ENCODE measurements at places on chromosomes 3 and 15.

DNA sequence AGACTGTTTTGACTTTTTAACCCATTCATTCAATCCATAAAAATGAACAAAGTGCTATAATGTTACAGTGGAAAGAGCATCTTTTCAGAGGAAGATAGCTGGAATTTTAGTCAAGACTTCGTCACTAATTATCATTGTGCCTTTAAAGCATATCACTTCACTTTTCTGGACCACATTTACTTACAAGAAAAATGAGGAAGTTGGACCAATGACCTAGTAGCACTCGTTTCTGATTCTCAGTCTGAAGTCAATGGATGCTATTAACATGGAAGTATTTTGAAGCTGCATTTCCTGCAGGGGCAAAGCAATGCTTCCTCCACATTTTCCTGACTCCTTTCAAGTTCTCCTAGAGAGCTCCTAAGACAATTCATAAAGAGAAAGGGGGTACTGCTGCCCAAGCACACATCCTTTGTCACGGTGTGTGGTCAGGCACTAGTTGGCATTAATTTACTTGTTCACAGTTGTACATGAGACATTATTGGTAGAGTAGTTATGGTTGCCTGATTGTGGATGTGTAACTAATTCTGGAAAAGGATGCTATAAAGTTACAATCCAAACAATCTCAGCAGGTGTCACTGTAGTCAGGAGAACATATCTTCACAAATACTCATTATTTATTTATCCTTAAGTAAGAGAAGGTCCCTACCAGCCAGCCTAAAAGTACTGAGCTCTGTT is 1049.1 kb downstream of the FHIT start:
- no peak for DNase-seq

GRCh38 chr3:112390783-112391641 is 58.1 kb downstream of the CD200 start:
- no peak for DNase-seq

GRCh38 chr3:179706233-179706632 is 53.4 kb downstream of the USP13 start:
- no peak for DNase-seq

- no peak for DNase-seq
Observed at GRCh38 chr3:183158113-183158512, 4.4 kb downstream of the LAMP3 start.

DNA sequence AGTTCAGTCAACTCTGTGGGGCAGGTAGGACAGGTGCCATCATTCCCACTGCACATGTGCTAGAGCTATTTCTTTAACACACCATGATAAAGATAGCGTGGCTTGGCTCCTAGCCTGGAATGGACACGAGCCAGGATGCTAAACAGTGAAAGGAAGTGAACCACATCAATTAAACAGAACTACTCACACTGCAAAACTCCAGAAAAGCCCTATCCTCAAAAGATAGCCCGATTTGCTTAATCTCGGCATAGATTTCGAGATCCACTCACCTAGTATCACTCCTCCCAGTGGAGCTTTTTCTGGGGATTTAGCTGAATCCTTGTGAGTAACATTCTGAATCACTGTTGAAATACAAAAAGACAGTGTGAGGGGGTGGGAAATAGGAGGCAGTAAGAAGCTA is 118.0 kb downstream of the ABI3BP start:
- no peak for DNase-seq

DNA sequence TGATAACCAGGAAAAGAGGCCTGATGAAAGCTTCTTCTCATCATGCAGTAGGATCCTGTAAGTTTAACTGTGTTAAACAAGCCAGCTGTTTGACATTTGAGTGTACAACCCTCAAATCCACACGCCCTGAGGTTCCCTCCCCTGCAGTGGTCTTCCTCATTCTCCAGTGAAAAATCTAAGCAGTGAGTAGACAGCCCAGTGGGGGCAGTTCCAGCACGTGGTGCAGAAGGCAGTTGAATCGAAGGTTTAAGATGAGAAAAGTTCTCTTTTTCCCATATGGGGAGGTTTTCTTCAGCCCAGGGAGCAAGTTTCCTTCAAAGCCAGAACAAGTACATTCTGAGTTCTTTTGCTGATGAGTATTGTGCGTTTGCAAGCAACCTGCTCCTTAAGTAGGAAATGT is 174.5 kb downstream of the NR2F2 start:
- no peak for DNase-seq

DNA sequence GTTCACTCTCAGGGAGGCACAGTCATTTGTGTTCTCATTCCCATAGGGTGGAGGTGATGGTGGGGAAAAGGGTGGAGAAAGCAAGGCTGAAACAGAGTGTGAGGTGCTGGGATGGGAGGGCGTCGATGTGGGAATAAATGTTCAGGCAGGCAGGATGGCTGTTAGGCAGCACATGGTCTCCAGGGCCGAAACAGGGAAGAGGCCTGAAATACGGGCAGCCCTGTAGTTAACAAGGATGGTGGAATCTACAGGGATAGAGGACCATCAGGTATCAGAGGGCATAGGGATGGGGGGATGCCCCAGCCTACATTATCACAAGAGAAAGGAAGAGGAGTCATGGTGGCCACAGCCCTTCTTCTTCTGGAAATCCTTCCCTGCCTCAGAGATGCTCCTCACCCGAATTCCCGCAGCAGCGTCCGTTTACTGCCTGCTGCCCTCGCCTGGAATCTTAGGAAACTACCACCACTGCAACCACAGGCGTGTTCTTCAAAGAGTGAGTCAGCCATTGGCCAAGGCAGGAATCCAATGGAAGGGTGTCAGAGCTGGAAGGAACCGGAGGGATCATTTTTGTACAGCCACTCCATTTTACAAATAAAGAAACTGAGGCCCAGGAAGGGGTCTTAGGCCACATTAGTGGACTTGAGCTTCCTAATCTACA is 49.7 kb upstream of the POMGNT2 start:
- no peak for DNase-seq

- DNase-seq, result no peak
Observed at GRCh38 chr3:38235466-38235865, 30.1 kb upstream of the SLC22A13 start.

DNA sequence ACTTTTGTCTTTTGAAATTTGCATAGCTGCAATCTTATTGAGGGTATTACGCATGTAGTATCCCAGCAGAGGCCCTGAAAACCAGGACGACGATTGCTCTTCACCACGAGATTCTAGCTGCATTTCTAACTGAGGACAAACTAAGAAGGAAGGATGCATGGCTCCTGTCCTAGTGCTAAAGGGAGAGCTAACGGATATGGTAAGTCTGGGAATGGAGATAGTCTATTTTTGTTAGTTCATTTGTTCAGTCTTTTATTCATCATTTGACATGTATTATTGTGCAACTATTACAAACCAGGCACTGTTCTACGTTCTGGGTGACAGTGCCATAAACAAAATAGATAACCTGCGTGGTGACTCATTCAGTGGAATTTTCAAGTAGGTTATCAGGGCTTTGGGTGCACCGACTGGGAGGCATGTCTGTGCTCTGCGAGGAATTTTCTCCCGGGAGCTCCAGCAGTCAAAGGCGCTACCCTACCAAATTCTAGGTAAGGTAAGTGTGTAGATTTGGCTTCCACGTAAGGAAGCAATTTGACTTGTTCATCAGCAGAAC is 51.9 kb upstream of the ETV5 start:
- DNase-seq, result no peak

GRCh38 chr3:24867783-24868182 is 373.1 kb upstream of the THRB start:
- no peak for DNase-seq

DNA sequence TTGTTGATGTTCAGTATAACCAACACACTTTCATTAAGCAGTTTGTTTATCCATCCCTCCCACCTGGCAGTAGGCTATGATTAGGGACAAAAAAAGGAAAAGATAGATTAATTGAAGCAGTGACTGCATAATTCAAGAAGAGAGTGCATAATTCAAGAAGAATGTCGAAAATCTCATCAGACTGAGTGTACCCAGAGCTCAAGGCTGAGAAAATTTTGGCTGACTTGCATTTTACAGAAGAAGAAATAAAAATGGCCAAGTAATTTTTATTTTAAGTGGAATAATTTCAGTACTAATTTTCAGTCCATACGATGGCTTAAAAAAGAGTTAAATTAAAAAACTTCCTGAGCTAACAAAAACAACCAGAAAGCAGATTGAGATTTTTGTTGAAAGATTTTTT is 145.4 kb upstream of the LRRFIP2 start:
- DNase-seq, result no peak

- DNase-seq, result no peak
Observed at GRCh38 chr3:20096135-20096685, 56.0 kb downstream of the KAT2B start.

- no peak for DNase-seq
Observed at GRCh38 chr15:96959501-96959900, 629.0 kb downstream of the NR2F2 start.

DNA sequence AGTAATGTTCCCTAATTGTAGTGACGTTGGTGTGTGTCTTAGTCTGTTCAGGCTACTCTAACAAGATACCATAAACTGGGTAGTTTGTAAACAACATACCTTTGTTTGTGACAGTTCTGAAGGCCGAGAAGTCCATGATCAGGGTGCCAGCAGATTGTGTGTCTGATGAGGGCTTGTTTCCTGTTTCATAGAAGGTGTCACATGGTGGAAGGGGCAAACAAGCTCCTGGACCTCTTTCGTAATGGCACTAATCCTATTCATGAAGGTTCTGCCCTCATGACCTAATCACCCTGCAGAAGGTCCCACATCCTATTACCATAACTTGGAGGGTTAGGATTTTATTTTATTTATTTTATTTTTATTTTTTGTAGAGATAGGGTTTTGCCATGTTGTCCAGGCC is 11.1 kb downstream of the ATXN7 start:
- no peak for DNase-seq

DNA sequence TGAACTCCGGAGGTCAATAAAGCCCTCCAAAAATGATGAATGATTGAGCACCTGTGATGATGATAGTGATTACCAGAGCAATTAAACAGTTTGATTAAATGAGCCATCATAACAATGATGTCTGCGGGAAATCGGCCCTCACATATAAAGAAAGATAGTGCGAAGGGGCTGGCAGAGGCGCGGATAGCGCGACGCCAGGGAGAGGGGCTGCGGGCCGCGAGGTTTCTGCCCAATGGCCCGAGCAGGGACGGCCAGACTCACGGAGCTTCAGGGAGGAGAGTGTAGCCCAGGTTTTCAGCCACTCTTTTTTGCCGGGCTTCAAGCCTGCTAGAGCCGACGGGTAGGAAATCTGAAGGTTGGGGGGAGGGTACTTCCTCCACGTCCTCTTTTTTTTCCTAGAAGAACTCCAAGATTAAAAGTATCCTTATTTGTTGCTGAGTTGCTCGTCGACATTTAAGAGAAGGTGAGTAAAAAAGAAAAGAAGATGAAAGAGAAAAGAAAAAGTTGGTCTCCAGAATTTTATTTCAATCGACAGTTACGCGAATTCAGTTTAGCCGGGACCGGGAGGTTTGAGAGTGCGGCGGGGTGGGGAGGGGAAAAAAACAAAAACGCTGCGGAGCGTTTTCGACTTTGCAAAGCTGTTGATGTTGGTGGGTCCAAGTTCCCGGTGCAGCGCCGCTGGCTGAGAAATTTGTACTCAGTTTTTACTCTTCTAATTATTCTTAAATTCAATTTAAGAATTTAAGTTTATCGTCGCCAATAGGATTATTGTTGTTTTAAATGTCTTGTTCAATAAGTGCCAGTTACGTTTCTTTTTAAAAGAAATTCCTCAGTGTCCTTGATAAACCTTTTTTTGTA is 2.2 kb upstream of the MEIS2 start:
- no peak for DNase-seq

DNA sequence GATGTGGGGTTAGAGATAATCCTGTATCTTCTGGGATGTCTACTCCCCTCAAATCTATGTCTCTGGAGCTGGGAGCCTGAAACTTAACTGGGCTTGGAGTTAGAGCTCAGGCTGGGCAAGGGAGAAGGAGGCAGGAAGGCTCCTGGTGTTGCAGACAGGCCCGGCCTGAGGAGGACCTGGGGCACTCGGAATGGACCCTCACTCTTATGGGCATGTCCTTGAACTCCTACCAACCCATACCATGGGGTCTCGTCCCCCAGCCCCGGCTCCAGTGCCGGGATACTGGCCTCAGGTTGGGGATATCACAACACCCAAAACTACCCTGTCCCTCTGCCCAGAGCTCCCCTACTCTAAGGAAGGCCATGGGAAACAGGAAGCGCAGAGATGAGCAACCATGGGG is 45.2 kb downstream of the SCN5A start:
- DNase-seq, result no peak

DNA sequence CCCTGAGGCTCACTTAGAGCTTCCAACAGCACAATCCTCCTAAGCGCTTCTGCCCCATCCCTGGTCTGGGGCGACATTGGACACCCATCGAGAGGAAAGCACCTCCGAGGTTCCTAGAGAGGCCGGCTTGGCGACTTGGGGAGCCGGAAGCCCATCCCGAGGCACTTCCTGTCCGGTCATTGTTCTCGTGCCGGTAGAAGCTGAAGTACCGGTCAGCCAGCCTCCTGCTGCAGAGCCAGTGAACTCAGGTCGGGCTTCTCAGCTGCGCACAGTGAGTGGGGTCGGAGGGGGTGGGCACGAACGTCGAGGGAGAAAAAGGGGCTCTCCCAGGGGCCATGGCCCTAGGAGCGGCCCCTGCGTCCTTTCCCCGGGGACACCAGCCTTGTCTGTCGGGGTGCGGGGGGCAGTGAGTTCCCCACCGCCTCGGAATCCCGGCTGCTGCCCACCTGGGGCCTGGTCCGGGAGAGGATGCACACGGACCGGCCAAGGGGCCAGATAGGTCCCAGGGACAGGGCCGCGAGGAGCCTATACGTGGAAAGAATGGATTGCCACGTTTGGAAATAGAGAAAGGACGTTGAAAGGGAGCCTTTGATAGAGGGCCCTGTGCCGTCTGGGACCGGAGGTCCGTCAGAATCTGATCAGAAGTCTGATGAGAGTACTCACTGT is at the start of gene ZNF35:
TSS of gene ZNF35 (plus strand) at position 169 of the 666 bp plus-strand sequence. CDS start 2,336 bp downstream, outside the sequence.
- DNase-seq, result no peak

DNA sequence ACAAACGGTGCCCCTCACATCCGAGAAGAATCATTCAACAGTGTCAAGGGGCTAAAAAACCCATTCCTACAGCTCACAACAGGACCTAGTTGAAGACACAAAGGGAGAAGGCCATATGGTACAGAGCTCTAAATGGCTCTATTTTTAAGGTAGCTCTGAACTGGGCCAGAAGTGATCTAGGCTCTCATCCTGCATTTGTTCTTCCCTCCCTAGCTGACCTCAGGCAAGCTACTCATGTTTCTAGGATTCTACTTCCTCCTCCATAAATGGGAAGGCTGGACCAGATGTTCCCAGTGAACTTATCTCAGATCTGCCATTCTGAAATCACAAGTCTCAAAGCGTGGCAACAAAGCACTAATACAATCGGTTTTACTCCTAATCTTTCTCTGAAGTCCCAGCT is 62.3 kb downstream of the CPNE4 start:
- DNase-seq, result no peak

GRCh38 chr3:18725668-18726407 is 300.7 kb upstream of the SATB1 start:
- DNase-seq, result no peak
